ENCODE measurements at places on chromosomes 5 and 9. TPM values are rescaled to one million over a fixed set of nuclear protein-coding genes. Genes with fewer than 3 reads are reported as not detected.

The SCGB3A2 gene
- not detected for total RNA-seq

The CRHBP gene
- total RNA-seq: 0.51 TPM

The EDIL3 gene
- 7.8 TPM for total RNA-seq

The TLE4 gene
- total RNA-seq: 265 TPM

The MAST4 gene
- 0.99 TPM for total RNA-seq

The GABRA1 gene
- total RNA-seq: not detected

DNA sequence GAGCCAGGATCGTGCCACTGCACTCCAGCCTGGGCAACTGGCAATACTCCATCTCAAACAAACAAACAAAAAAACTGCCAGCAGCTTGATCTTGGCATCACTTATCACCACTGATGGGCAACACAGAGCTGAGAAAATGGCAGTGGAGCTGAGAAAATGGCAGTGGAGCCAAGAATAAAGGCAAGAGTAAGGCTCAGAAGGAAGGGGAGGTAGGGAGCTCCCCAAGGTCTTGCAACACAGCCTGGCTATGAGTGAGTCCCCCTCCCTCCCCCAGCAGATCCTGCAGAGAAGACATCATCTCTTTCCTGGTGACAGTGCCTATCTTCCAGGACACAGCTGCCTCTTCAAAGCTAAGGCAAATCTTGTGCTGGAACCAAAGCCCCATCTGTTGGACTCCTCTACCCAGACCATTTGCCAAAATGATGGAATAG, 70.3 kb downstream of the UGCG start:
- H3K36me3 ChIP-seq: no peaks in the 10 kb centered on the region
- DNase-seq: no peak
- H3K4me1 ChIP-seq: no peaks in the 10 kb centered on the region

DNA sequence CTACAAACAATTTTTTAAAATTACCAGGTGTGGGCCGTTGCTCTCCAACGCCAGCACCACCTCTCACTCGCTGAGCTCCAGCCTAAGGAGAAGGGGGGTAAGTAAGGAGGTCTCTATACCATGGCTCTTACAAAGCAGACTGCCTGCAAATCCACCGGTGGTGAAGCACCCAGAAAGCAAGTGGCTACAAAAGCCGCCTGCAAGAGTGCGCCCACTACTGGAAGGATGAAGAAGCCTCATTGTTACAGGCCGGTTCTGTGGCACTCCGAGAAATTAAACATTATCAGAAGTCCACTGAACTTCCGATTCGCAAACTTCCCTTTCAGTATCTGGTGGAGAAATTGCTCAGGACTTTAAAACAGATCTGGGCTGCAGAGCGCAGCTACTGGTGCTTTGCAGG, 46.0 kb downstream of the CDO1 start:
- H3K4me1 ChIP-seq: no peaks in the 10 kb centered on the region
- no peaks in the 10 kb centered on the region for H3K36me3 ChIP-seq
- no peak overlapping the region for H3K4me3 ChIP-seq
- peak; percentile 69 for DNase-seq
- no peak overlapping the region for H3K27ac ChIP-seq

GRCh38 chr5:101915554-101915953, 380.5 kb downstream of the SLCO4C1 start:
- DNase-seq: no peak
- H3K27me3 ChIP-seq: no peaks in the 10 kb centered on the region
- H3K4me3 ChIP-seq: no peak overlapping the region
- no peaks in the 10 kb centered on the region for H3K4me1 ChIP-seq

DNA sequence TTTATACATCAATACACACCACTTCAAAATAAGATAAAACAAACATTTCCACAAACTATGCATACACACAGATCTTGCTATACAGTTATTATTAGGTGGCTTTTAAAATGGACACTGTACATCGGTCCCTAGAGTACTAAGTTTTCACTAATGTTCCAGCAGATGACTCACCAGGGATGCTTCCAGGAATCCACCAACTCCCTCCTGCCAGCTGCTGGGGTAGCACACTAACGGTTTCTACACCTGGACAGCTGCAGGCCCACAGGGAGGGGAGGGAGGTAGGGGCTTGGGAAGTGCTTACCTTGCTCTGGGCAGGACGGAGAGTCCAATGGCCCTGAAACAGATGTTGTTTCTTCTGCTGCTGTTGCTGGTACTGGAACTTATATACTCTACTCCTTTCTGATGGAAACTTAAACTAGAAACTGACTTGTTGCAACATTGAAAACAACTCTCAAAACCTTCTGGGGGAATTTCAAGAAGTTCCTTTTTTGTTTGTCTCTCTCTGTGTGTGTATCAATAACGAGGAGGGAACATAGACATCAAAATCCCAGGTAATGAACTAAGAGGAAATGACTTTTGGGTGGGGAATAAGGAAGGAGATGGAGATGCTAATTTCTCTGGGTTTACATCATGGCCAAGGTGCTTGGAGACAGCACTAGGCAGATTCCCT, at the start of gene IL12B:
Gene IL12B, minus strand, starts transcription at position 357 of the 670 bp plus-strand sequence. CDS start 3,705 bp downstream, outside the sequence.
- peaks cover 7% of the 10 kb centered on the region for H3K4me1 ChIP-seq
- peak within 1 kb of the TSS; percentile 73 for H3K4me3 ChIP-seq
- H3K36me3 ChIP-seq: no peaks in the 10 kb centered on the region
- peaks cover 27% of the 10 kb centered on the region for H3K27me3 ChIP-seq
- no peak for DNase-seq
- no peak within 1 kb of the TSS for H3K27ac ChIP-seq

- DNase-seq: no peak
- H3K27ac ChIP-seq: no peak overlapping the region
- no peaks in the 10 kb centered on the region for H3K27me3 ChIP-seq
- no peak overlapping the region for H3K4me3 ChIP-seq
- peaks cover 41% of the 10 kb centered on the region for H3K4me1 ChIP-seq
Measured at GRCh38 chr9:4225291-4226028, 74.4 kb downstream of the GLIS3 start.

- H3K4me1 ChIP-seq: peaks cover 7% of the 10 kb centered on the region
- H3K4me3 ChIP-seq: no peak overlapping the region
- no peak for DNase-seq
- no peaks in the 10 kb centered on the region for H3K27me3 ChIP-seq
Measured at GRCh38 chr5:65769539-65769938, 47.5 kb downstream of the NLN start.

DNA sequence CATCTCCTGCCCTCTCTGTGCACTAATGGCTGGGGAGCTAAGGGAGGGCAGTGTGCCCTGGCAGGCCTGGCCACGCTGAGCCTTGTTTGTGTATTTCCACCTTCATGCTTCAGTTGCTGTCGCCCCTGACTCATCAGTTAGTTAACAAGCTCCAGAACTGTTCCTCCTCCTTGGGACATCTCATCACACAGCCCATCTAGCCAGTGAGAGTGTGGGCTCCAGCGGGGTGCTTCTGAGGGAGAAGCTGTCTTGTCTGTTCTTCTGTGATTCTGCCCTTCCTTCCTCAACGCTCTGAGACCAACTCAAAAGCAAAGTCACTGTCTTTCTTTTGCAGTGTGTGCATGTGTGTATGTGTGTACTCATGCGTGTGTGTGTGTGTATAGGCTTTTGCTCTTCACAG, 58.3 kb upstream of the CPEB4 start:
- no peak overlapping the region for H3K27ac ChIP-seq
- no peak overlapping the region for H3K4me3 ChIP-seq
- no peak for DNase-seq
- peaks cover 18% of the 10 kb centered on the region for H3K4me1 ChIP-seq
- H3K27me3 ChIP-seq: no peaks in the 10 kb centered on the region

DNA sequence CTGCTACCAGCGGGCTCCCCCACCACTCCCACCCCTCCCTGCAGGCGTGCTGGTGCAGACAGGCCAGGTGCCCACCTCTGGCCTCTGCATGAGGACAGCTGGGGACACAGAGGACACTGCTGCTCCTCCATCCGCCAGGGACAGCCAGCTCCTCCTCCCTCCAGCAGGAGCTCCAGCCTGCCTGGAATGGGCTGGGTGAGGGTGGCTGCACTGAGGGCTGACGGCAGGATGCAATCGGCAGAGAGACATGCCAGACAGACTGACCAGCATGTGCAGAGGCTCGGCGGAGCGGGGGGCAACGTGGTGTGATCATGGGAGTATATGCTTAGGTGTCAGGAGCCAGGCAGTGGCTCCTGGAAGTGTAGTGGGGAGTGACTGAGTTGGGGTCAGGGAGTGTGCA, 68.4 kb downstream of the RASGEF1C start:
- H3K27me3 ChIP-seq: no peaks in the 10 kb centered on the region
- H3K36me3 ChIP-seq: no peaks in the 10 kb centered on the region
- H3K27ac ChIP-seq: no peak overlapping the region
- H3K4me3 ChIP-seq: no peak overlapping the region

DNA sequence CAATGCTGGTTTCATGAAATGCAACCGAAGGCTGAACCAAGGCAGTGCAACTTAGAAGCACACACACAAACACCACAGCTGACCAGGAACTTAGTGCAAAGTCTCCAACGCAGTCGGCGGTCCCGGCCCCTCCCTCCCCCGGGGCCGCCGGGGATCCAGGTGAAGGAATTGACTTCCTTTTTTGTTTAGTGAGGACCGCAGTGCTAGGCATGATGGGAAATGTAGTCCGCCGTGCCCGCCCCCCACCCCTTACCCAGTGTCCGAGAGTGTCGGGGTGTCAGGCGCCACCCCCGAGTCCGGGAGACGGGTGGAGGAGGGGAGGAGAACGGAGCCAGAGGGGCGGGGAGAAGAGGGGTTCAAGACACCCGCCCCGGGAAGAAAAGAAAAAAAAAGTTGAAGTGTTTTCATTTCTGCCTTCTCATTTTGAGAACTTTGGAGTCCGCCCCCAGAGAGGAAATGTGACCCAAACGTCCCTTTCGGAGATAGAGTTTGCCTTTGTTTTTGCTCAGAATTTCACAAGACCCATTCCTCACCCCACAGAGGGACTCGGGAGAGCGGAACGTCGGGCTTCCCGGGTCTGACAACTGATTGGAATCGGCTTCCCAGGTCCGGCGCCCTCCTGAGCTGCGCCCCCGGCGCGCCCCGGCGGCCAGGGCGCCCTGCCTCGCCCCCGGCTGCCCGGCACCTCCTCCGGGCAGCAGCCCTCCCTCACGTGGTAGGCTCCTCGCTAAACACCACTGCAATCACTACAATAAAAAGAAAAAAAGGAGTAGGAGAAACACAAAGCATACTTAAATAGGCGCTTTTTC, 2.0 kb downstream of the IER5L start:
- peak overlapping the region; percentile 76 for H3K4me3 ChIP-seq
- peaks cover 29% of the 10 kb centered on the region for H3K4me1 ChIP-seq
- peak; percentile 92 for DNase-seq

DNA sequence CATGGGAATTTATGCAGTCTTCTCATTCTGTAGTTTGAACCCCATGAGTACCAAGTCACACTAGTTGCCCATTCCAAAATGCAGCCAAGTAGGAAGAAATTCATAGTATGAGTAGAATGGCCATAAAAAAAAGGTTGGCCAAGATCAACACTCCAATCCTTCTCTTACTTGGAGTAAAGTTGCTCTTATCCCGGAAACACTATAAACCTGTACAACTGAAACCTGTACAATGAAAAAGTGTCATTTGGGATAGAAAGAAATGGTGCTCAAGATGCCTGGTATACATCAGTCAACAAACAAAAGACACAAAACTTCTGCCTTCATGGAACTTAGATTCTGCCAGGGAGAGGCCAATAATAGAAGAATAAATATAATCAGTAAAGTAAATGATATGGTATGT, 325.0 kb downstream of the NFIB start:
- H3K36me3 ChIP-seq: no peaks in the 10 kb centered on the region
- H3K27me3 ChIP-seq: no peaks in the 10 kb centered on the region
- DNase-seq: no peak
- no peak overlapping the region for H3K4me3 ChIP-seq
- no peak overlapping the region for H3K27ac ChIP-seq
- H3K4me1 ChIP-seq: peaks cover 8% of the 10 kb centered on the region

DNA sequence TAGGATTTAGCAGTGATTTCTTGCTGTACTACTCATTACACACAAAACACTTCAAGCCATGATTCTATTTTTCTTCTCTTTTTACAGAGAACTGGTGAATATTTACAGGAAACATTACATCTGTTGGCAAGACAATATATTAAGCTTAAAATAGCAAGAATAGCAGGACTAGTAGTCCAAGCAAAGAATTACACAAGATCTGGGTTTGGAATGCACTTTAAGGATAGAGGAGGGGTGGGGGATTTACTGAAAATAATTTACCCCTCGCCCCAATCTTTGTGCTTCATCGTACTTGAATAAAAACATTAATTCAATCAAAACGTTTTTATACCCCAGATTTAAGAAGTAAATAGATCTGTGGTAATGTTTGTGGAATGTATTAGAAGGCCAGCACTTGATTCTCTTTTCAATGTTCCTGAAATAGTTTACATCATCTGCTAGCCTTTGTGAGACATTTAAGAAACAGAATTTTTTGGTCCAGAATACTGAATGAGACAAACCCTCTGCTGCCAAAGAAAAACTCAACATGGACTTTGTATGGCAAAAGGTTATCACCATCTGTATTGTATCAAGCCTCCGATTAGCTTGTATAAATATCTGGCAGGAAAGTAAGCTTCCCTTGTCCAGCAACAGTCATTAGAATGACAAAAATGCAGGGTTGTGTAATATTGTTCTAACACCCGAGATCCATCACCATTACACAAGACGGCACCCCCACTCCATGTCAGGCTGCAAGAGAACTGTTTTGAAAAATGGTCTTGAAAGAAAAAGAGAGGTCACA, 23.8 kb downstream of the SVEP1 start:
- H3K4me1 ChIP-seq: no peaks in the 10 kb centered on the region
- H3K36me3 ChIP-seq: no peaks in the 10 kb centered on the region
- no peaks in the 10 kb centered on the region for H3K27me3 ChIP-seq
- H3K4me3 ChIP-seq: no peak overlapping the region
- no peak overlapping the region for H3K27ac ChIP-seq

GRCh38 chr9:131873335-131873734, 133.5 kb upstream of the RAPGEF1 start:
- DNase-seq: no peak
- no peaks in the 10 kb centered on the region for H3K36me3 ChIP-seq
- H3K4me1 ChIP-seq: peaks cover 19% of the 10 kb centered on the region
- no peak overlapping the region for H3K27ac ChIP-seq
- H3K4me3 ChIP-seq: no peak overlapping the region
- no peaks in the 10 kb centered on the region for H3K27me3 ChIP-seq

Measured in neural progenitor cell (in vitro differentiated cells).